ENCODE measurements at places on chromosomes 4 and X.

- DNase-seq = no peak
Observed at GRCh38 chr4:36026348-36026880, 217.9 kb downstream of the ARAP2 start.

GRCh38 chr4:96247096-96247495, 407.2 kb downstream of the PDHA2 start:
- DNase-seq = no peak

DNA sequence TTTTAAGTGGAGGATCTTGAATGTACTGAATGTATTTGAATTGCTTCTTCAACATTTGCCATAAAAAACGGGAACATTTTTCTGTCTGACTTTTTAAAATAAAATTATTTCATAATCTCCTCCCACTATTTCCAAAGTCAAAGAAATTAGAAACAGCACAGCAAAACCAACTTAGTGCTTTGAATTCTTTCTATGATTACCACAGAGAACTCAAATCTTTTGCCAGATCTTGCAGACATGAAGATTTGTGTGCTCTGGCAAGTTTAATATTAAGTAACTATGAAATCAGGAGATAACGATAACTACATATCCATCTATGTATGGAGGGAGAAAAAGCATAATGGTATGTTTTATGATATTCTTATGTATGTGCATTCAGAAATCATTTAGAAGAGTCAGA, 982.2 kb downstream of the PCDH7 start:
- no peak for DNase-seq

GRCh38 chr4:76546759-76547742, 112.0 kb downstream of the SHROOM3 start:
- no peak for DNase-seq

DNA sequence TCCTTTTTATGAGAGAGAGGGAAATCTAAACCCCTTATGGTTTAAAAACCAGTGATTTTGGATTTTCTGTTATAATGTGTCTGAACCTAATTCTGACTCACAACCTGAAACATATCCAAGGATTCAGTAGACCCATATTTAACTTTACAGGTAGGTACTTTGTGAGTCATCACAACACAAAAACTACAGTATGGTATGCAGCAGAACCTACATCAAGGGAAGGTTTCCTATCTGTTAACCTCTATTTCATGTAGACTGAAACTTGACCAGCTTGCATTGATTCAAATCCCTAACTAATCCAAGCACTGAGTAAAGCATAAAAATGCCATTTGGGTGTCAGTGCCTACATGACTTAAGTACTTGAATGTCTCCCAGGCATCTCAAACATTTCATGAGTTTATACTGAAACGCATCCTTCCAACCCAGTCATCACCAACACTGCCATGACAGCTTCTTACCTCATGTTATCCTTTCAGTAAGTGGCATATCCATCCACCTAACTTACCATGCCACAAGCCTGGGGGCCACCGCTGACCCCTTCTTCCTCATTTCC, 4.3 kb upstream of the ARHGAP10 start:
- no peak for DNase-seq

DNA sequence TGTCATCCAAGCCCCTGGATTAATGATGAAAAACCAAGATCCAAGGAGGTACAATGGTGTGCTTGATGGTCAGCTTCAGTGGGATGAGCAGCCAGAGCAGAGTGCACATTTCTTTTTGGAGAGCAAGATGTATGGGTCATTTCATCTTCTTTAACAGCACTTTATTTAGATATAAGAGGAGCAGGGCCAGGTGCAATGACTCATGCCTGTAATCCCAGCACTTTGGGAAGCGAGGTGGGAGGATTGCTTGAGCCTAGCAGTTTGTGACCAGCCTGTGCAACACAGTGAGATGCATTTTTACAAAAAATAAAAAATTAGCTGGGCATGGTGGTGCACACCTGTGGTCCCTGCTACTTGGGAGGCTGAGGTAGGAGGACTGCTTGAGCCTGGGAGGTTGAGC, 45.3 kb upstream of the MAP3K15 start:
- DNase-seq = no peak

- no peak for DNase-seq
Observed at GRCh38 chrX:150047818-150048217, 109.5 kb upstream of the EOLA2 start.

GRCh38 chr4:116108606-116109005, 976.8 kb downstream of the TRAM1L1 start:
- no peak for DNase-seq

GRCh38 chrX:70476934-70477733, 32.5 kb downstream of the DLG3 start:
- no peak for DNase-seq

DNA sequence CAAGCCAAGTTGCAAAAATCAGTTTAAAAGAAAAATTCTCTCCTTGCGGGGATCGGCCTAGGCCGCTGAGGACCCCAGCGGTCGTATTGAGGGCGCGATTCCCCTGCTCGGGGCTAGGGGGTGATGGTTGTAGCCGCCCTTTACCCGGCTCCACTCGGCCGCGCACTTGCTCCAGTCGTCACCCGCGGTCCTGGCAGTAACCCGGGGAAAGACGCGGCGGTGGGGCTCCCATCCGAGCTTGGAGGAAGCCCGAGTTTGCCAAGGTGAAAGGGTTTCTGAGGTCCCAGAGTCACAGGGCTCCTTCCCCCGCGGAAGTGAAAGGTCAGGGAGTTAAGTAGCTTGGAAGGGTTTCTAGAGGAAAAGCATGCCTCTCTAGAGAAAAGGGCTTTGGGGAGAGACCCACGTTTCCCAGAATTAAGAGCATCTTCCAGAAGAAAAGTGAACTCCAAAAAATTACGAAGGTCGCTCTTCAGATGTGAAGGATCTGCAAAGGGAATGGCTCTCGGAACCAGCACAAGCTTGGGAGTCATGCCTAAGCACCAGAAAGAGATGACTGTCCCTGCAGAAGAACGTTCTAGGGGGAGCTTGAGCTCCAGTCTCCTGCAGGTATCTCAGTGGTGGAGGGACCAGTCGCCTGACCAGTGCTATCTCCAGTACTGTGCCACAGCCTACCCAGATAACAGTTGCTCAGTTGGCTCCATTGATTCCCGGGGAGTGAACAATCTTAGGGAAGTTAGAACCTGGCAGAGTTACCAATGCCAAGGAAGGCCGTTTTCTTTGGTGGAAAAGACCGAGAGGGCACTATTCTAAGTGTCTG, 875 bp downstream of the LAP3 start:
- DNase-seq = peak; percentile 69

- DNase-seq = no peak
Observed at GRCh38 chr4:1664141-1664540, 20.0 kb downstream of the FAM53A start.

- no peak for DNase-seq
Observed at GRCh38 chrX:146054311-146054710, 236.7 kb downstream of the SLITRK2 start.

DNA sequence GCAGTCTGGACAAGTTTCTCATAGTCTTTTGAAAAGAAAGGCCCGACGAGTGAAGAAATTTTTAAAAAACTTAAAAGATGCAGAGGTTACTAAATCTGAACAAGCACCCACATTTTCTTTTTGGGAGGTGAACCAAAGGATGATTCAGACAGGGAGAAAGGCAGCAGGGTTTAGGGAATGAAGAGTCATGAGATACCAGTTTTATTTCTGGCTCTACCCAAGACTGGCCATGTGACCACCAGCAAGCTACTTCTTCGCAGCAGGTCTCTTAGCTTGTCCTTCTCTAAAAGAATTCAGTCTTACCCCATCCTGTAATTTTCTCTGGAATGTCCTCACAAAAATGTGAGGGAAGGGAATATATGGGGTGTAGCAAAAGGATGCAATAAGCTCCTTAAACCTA, 37.6 kb downstream of the AMOT start:
- DNase-seq = no peak

- DNase-seq = no peak
Observed at GRCh38 chr4:152328582-152328981, 207.3 kb downstream of the FBXW7 start.

DNA sequence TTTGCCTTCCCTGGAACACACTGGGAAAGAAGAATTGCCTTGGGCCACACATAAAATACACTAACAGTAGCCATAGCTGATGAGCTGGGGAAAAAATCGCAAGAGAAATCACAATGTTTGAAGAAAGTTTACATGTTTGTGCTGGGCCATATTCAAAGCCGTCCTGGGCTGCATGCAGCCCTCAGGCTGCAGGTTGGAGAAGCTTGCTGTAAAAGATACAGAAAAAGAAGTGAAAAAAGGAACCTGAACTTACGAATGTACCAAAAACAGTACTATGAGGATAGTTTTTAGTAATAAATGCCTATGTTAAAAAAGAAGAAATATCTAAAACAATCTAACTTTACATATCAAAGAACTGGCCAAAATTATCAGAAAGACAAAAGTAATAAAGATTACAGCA, 82.1 kb downstream of the UGT2B28 start:
- DNase-seq = no peak

GRCh38 chr4:124423160-124423559, 289.4 kb downstream of the ANKRD50 start:
- no peak for DNase-seq

DNA sequence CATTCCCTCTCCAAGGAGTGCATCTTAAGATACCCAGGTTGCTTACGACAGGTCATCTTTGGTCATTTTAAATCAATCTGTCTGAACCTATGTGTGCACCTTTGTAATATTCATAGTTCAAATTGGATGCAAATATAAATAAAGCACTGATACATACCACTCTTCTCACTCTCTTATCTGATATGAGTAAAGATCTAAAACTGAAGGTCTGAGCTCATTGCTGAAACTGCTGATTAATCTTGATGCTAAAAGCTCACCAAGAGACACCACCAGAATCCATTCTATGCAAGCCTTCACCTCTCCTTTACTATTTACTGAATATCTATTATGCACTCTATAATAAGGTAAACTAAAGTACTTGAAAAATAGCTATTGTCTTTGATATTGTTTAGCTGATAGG, 16.6 kb downstream of the HSD17B13 start:
- no peak for DNase-seq

GRCh38 chr4:114136069-114136468, 156.6 kb upstream of the ARSJ start:
- DNase-seq = no peak

DNA sequence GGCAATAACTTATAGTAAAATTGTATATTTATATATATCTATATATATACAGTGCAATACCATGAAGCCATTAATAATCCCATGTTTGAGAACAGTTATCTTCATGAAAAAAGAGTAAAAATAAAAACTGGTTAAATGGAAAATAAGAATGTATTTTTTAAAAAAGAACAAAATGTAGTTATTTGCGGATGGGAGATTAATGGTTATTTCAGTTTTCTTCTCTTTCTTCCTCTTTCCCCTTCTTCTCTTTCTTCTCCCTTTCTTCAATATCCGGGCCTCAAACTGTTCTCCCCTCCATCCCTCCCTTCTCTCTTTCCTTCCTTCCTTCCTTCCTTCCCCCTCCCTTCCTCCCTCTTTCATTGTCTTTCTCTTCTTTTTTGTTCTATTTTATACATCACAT, 1301.7 kb upstream of the IGFBP7 start:
- DNase-seq = no peak

GRCh38 chr4:10276152-10276551, 159.6 kb upstream of the WDR1 start:
- no peak for DNase-seq

DNA sequence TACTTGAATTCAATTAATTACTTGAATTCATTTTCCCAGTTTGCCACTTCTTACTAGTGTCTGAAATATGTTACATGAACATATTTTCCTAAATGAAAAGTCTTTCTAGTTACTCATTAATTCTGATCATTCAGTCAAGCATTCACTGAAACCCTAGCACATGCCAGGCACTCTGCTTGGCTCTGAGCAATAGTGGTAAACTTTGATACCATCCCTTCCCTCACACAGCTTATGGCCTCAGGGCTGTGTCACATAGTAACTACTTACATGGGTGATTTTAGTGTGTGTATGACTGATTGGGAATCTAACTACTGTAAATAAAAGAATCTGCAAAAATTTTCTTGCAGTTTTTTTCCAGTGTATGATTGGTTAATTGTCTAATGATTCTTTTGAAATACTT, 32.7 kb downstream of the METAP1 start:
- peak; percentile 43 for DNase-seq

GRCh38 chrX:8980756-8981155, 53.2 kb downstream of the FAM9B start:
- DNase-seq = no peak

DNA sequence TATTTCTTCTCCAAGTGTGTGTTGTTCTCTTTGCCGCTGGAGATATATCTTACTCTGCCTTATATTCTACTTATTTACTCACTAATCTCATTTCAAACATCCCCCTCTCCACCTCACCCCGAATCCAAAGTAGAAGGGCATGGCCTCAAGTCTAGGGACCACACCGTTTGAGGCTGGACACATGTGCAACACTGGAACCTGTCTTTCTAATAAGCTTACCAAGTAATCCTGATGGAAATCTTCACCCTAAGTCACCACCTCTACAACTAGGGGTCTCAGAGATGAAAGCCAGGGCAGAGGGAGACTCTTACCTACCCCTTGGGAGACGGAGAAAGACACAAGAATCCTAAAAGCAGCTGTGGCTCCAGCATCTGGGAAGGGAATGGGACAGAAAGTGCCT, 6.0 kb downstream of the PROM1 start:
- DNase-seq = no peak

- no peak for DNase-seq
Observed at GRCh38 chr4:144818136-144818535, 172.2 kb downstream of the HHIP start.

GRCh38 chr4:54199919-54200318, 29.2 kb upstream of the PDGFRA start:
- DNase-seq = no peak

GRCh38 chr4:85127653-85128052, 161.2 kb upstream of the WDFY3 start:
- DNase-seq = peak; percentile 24

- peak; percentile 58 for DNase-seq
Observed at GRCh38 chr4:89619206-89619962, 217.6 kb downstream of the SNCA start.

GRCh38 chr4:16082426-16083240, 1.2 kb downstream of the PROM1 start:
- DNase-seq = no peak

DNA sequence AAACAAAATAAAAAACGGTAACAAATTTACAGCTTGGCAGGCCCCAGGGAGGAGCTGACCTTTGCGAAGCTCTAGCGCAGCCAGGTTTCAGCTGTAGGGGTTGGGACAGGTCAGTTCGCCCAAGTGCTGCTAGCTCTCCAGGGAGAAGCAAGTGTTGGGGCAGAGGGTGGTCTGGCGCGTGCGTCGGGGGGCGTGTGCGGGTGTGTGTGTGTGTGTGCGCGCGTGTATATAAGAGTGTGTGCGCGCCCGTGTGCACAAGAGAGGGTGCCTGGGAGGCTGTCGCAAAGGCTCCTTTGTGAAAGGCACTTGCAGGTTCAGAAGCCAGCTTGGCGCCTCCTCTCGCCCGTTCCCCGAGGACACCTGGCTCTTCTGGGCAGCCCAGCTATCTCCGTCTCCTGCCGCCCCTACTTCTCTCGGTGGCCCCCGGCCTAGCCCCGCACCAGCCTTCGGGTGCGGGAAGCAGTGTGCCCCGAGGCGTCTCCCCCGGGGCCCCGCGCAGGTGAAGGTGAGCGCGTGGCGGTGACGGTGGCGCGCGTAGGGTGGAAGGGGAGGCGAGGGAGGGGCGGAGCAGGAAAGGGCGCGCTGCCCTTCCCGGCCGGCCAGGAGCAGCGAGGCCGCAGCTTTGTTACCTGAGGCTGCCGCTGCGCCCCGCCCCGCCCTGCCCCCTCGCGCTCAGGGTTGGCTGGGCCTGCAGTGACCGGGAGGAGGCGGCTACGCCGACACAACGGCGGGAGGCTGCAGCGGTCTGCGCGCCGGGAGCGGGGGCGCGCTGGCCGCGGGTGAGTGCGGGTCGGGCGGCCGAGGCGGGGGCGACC, at the start of gene FHDC1:
TSS of gene FHDC1 (plus strand) at position 693 of the 815 bp plus-strand sequence. CDS start 6,735 bp downstream, outside the sequence.
- peak; percentile 50 for DNase-seq

GRCh38 chr4:42655921-42656678, 805 bp downstream of the ATP8A1 start:
- peak; percentile 13 for DNase-seq
